ENCODE measurements at places on chromosomes 2 and 18. TPM values are rescaled to one million over a fixed set of nuclear protein-coding genes. Genes with fewer than 3 reads are reported as not detected.

The AQP12B gene
- not detected for polyA plus RNA-seq

The MEP1B gene
- polyA plus RNA-seq: 0.46 TPM

The SERPINB4 gene
- polyA plus RNA-seq: not detected

The MARCHF4 gene
- polyA plus RNA-seq: 0.36 TPM

The NETO1 gene
- polyA plus RNA-seq: 0.05 TPM

The SERPINB12 gene
- not detected for polyA plus RNA-seq

The RRM2 gene
- 38.0 TPM for polyA plus RNA-seq

The SOWAHC gene
- 10.2 TPM for polyA plus RNA-seq

DNA sequence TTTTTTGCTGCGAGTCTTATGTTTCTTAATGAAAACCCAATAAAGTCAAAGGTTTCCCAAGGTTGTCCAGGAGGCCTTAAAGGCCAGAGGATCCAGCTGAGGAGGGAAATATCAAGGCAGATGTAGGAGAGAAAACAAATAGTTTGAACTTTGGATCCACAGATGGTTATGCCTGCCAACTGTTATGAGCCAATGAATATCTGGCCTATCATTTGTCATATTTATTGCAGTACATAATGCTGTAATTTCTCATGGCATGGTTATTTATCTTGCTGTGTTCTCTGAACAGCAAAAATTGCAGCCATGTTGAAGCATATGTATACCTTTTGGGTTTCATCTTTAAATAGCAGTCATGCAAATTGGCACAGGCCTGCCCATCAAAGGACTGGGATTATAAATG lies 38.2 kb upstream of the CAVIN2 start:
- DNase-seq: no peak

DNA sequence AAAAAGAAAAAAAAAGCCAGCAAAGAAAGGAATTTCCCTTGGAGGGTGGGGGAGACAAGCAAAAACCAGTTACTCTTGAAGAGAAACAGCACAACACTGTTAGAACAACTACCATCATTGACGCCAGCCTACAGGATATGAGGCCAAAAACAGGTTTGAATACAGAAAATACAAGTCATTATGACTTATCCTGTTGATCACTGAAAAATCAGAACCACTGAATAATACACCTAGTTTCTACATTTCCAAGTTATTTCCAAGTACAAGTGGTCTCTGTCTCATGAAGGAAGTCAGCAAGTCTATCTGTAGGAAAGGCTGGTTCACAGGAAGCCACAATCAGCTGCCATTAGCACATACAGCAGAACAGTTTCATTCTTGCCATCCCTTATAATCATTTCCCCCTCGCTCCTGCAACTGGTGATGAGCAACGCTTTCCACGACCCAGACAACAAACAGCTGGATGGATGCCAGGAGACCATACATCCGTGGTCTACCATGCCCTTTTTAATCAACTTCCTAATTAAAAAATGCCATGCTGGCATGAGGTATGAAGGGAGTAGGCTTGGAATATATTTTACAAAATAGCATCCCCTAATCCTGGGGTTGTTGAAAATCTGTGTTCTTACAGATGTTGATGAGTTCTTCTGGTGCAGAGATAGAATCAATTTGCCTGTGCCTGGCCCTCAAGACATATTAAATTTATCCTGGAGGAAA lies 10.4 kb downstream of the MYT1L start:
- no peak for DNase-seq

- DNase-seq: no peak
These were observed 2.9 kb downstream of the FBLN7 start for GRCh38 chr2:112140899-112141625.

DNA sequence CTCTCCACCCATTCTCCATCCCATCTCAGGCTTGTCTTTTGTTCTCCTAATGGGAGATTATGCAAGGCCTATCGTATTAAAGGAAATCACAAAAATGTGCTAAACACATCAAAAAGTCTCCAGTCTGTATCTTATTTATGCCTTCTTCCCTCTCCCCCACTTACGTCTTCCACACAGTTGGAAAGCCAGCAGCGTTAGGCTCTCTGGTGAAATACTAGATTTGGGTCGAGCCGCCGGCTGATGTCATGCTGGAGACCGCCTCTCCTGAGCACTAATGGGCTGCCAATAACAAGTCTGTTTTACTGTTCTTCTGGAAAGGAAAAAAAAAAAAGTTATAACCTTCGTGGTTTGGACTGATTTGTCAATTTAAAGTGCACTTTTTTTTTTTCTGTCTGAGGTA lies 182.7 kb upstream of the SIX2 start:
- DNase-seq: no peak

GRCh38 chr2:130355578-130356431 lies at the start of gene PTPN18:
PTPN18 (plus strand) TSS chr2:130356056; CDS start chr2:130356108, 52 bp downstream.
- peak; percentile 82 for DNase-seq

- no peak for DNase-seq
These were observed 121.4 kb upstream of the CCDC195 start for GRCh38 chr2:224837558-224837957.

DNA sequence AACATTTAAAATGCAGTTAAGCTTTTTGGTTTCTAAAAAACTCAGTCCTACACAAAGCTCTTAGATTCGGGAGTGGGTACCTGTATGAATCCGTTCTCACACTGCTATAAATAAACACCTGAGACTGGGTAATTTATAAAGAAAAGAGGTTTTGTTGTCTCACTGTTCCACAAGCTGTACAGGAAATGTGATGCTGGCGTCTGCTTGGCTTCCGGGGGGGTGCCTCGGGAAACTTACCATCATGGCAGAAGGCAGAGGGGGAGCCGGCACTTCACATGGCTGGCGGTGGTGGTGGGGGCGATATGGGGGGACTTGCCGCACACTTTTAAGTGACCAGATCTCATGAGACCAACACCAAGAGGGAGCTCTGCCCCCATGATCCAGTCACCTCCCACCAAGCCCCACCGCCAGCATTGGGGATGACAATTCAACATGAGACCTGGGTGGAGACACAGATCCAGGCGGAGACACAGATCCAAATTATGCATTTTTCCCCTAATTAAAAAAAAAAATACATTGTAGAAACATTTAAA lies 222.5 kb downstream of the GBX2 start:
- no peak for DNase-seq

- DNase-seq: no peak
These were observed 221.1 kb downstream of the GALR1 start for GRCh38 chr18:77470569-77471413.

GRCh38 chr2:216970359-216970915 lies 110.6 kb upstream of the TNP1 start:
- DNase-seq: no peak

GRCh38 chr2:6639929-6640620 lies 225.6 kb downstream of the CMPK2 start:
- peak; percentile 11 for DNase-seq

DNA sequence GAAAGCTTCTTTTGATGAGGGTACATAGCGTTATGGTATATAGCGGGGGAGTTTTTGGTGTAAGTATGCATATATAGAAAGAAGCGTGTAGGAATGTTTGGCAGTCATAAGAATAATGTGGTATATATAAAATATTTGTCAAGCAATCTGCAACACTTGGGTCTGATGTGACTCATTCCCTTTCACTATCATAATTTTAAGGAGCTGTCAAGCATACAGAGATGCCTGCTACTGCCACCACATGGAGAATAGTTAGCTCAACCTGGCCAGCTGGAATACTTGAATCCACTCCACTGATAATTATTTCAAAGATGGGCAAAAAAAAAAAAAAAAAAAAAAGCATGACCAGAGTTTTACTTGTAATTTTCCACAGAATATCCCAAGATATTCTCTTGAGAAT lies 559.8 kb upstream of the REG3G start:
- no peak for DNase-seq

DNA sequence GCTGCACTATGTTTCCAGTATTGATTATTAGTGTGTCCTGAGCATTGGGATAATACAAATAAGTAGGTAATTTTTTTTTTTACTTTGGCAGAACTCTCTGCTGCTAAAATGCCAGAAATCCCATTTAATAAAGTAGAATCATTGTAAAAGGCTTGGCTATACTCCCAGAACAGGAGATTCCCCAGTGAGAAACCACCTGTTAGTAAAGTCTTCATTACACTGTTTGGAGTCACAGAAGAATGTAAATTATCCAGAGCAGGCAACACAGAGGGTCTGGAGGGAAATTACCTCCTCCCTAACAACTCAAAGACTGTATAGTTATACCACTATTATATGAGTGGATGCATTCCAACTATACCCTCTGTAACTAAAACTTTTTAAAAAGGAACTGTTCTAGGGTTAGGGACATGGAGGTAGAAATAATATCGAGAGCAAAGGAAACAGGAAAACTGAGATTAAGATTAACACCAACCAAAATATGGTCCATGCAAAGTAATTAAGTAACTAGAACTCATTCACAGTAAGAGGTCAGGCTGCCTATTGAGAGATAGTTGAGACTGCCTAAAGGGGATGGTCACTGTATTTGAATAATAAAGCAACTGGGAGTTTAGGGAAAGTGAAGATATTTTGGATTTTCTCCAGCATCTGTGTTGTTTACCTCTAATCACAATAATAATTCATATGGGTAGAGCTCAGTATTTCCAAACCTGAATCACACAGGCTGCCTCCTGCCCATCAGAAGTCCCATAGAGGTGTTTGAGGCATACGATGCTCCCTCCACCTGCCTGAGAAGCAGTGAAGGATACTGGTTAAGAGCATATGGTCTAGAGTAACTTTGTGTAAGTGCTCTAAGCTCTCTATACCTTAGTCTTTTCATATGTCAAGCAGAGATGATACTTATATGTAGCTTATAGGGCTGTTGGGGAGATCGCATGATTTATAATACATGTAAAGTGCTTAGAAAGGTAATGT lies 34.4 kb downstream of the MAP2 start:
- no peak for DNase-seq

DNA sequence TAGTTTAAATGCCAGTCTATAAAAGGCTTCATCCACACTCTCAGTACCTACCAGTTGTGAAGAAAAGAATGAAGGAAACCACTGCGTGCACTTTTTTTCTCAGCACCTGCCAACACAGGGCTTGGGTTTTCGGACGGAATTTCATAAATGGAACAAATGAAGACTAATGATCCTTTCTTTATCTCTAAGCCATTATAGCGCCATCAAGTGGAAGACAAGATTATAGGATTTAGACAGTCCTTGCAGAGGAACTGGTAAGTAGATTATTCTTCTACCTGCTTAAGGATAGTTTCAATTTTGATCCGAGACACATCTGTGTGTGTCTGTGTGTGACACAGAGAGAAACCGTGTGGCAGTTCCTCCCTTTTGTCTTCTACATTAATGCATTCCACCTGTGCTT lies 245.6 kb downstream of the NRXN1 start:
- no peak for DNase-seq

- DNase-seq: no peak
These were observed 99.3 kb upstream of the FN1 start for GRCh38 chr2:215535125-215535668.

DNA sequence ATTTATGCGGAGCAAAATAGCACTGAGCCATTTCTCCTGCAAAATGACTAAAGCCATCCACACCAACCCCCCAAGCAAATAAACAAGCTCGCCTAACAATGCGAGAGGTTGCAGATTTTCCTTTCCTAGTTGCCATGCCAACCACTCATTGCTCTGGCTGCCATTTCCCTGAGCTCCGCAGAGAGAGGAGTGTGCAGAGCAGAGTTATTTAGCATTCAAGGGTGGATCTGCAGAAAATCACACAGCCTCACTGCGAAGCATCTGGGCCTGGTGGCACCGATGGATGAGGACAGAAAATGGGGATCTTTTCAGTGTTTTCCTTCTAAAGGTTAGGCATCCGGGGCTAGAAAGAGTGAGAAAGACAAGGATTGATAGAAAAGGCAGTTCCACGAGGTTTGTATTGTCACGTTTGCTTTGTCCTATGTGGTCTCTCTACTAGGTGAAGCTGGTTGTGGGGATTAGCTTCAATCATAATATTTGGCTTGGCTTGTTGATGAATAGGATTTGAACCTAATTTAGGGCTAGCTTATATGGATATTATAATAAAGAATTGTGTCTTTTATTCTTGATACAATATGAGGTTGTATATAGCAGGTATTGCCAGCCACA lies 110.2 kb upstream of the UNC80 start:
- no peak for DNase-seq

DNA sequence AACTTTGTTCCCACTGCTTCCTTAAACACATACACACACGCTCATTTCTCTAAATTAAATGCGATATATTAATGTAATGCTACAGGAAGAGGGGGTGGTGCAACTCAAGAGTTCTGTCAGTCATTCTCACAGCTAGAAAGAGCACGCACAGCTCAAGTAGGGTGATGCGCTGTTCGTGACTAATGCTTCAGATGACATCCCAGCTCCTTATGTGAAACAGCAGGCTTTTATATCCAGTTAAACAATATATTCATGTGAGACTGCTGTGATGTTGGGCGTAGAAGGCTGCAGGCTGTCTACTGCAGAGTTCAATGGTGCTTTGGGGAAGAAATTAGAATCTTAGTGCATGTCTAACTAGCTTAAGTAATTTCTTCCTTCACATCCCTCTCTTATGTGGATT lies 912.6 kb upstream of the FSHR start:
- DNase-seq: no peak

DNA sequence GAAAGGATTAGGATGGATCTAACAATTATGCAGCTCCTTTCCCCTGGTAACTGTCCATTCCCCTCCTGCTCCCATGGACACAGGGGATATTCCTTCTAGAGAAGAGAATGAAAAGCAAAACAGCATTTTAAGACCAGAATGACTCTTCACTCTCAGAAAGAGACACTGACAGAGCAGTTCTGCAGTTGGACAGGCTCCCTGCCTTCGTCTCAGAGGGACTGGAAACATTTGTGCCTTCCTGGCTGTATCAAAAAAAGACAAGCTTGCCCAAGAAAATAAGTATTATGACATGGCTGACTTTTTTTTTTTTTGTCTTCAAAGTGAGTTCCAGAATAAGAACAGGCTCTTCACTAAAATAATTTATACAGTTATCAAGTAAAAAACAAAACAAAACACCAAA lies 9.5 kb downstream of the PID1 start:
- DNase-seq: no peak

- no peak for DNase-seq
These were observed 140.1 kb downstream of the EXOC6B start for GRCh38 chr2:72685638-72686213.

DNA sequence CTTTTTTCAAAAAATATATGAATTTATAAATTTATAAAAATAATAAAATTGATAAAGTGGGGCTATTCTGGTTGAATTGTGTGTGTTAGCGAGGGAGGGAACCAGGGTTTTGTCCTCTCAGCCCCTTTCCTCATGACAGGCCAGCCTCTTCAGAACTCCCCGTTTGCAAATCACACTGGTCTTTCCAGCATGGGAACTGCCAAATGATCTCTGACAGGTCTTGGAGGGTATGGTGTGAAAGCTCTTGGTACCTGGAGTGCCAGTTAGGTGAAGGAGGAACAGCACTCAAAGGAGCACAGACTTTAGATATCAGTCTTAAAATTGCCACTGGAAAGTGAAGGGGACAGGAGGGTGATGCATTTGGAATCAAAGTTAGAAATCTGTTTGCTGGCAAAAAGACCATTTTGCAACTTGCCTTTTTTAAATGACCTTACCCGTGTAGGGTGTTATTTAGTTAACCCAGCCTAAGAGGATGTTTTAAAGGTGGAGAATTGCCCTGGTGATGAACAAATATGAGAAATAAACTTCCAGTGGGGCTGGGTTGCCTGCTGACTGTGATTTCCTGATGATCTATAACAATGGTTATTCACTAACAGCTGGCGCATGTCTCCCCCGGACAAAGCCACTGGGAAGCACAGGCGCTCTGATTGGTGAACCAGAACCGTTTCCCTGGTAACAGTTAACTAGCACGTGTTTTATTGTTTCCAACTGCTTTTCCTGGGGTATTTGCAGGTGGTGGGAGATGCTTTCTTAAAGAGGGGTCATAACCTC lies 85.3 kb upstream of the EFEMP1 start:
- peak; percentile 49 for DNase-seq

Measured in right lung (tissue), 10 donors.